Skeletal muscle cell (primary cell): ENCODE measurements at places on chromosomes 2 and 18.

GRCh38 chr18:43542016-43542415, 264.7 kb upstream of the SYT4 start:
- DNase-seq: no peak

DNA sequence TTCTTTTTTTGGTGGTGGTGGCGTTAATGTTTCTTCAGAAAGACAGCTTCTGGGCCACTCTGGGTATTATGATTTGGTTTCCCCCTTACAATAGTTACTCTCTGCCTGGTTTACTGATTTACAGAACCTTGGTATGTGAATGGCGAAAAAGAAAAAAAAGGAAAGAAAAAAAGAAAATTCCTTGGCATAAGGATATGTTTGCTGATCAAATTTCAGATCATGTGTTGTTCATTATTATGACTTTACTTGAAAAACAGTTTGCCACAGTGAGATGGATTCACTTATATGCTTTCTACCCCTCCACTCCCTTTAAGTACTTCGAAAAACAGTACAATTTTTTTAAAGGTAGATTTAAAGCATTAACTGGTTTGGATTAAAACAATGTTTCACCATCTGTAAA, 21.0 kb downstream of the BCL11A start:
- DNase-seq: no peak

DNA sequence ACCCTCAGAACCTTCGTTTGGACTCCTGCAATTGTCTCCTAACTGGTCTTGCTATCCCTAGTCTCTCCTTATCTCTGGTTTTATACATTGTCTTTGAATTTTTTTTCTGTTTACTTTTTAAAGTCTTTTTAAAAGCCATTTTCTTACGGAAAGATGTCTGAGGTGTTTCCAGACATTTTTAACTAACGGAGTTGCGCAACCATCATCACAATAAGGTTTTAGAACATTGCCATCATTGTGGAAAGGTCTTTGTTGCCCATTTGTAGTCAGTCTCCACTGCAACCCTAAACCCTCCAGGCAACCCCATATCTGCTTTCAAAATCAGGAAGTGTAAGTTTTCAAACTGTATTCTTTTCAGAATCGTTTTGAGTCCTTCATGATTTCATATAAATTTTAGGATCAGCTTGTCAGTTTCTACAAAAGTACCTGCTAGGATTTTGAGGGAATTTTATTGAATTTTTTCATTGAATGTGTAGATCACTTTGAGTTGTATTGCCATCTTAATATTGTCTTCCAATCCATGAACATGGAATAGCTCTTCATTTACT, 46.3 kb downstream of the ANKRD12 start:
- DNase-seq: no peak

GRCh38 chr2:149055751-149056150, 17.3 kb downstream of the LYPD6B start:
- no peak for DNase-seq

GRCh38 chr2:30766666-30767065, 40.6 kb downstream of the CAPN13 start:
- no peak for DNase-seq

- no peak for DNase-seq
Measured at GRCh38 chr2:133061874-133062593, 392.0 kb upstream of the LYPD1 start.
